ENCODE measurements at places on chromosomes 16 and 17.
A peak's percentile ranks its signal among the peaks of the same experiment; 100 is the strongest.

- no peak for DNase-seq
Measured at GRCh38 chr17:71825687-71826086, 295.1 kb upstream of the SOX9 start.

DNA sequence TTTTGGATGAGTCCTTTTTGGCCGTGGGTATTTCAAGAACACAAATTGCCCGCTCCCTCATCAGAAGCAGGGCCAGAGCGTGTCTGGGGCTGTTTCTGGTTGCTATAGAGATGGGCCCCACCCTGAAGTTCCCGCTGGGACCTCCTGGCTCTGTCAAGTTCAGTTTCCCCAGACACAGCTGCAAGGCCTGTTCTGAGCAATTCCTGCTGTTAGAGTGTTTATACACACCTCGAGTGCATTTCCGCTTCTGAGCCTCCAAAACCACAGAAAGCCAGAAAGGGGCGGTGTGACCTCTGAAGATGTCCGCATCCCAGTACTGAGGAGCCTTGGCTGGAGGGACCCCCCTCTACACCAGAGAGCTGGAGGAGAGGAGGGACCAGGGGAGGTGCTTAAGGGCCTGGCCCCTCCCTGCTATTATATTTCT is 9.3 kb upstream of the WBP2 start:
- no peak for DNase-seq

DNA sequence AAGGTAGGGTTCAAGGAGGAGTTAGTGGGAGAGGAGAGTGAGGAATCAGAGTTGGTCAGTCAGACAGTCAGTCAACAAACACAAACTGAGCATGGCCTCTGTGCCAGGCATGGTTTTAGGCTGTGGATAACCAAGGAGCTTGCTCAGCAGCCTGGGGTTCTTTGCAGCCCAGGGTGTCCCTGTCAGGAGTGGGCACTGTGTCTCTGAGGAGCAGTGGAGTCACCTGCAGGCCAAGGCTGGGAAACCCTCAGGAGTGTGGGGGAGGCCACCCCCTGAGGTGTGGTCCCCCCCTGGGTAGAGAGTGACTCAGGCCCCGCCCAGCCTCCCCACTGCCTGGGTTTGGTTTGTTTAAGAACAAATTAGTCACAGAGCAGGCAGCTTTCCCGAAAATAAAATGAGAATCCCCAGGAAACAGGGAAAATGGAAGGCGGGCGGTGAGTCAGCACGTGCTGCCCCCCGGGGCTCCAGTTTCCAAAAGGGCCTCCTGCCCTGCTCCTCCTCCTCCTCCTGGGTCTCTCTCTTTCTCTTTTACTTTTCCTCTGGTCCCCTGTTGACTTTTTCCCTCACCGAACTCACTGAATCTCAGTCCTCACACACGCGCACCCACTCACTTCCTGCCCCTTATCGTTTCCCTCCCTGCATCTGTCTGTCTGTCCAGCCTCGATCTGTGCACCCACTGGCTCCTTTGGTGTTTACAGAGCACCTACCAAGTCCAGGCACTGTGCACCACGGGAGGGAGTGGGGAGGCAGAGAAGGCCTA is 44.3 kb downstream of the SOCS3 start:
- no peak for DNase-seq

DNA sequence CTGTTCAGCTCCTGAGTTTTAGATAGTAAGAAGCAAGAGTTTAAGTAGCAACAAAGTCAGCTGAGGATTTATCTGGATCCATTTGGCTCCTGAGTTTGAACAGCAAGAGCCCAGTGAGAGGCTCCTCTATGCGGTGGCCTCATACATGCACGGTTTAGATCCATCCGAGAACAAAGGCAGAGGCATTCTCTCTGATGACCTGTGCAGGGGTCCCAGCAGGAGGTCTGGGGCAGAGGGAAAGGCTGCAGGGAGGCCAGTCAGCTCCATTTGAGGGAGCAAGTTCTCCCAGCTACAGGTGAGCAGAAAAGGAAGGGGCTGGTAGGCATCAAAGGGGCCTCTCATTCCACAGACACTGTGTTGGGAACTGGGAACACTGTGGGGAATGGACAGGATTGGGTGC is 16.5 kb downstream of the PITPNM3 start:
- no peak for DNase-seq

GRCh38 chr16:70417661-70418060 is 21.2 kb downstream of the ST3GAL2 start:
- no peak for DNase-seq

DNA sequence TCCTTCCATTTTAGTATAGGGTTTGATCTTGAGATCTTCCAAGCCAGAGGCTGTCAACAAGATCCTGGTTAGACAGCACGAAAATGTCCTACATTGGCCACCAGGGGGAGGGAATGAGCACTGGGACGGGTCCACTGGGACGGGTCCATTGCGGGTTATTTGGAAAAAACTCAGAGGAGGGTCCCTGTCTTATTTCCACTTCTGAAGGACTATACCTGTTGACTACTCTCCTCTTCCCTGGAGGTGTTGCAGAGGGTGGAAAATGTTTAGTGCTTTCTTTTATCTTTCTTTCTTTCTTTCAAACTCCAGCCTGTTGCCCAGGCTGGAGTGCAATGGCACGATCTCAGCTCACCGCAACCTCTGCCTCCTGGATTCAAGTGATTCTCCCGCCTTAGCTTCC is 2.5 kb downstream of the TTLL6 start:
- DNase-seq: peak; percentile 55

- no peak for DNase-seq
Measured at GRCh38 chr17:29205047-29205446, 24.8 kb upstream of the MYO18A start.

DNA sequence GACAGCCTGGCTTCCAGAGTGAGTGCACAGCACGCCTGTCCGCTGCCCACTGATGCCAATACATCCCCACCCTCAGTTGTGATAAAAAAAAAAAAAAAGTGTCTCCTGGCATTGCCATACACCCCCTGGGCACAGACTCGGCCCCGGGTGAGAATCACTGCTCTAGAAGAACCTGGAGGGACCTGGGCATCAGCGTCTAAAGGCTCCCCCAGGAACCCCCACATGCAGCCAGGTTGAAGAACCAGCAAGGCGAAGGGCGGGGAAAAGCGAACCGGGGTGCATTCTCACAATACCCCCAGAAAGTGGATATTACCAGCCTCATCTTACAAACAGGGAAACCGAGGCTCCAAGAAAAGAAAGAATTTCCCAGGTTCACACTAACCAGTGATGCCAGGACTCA is 27.7 kb downstream of the TBC1D16 start:
- DNase-seq: no peak

DNA sequence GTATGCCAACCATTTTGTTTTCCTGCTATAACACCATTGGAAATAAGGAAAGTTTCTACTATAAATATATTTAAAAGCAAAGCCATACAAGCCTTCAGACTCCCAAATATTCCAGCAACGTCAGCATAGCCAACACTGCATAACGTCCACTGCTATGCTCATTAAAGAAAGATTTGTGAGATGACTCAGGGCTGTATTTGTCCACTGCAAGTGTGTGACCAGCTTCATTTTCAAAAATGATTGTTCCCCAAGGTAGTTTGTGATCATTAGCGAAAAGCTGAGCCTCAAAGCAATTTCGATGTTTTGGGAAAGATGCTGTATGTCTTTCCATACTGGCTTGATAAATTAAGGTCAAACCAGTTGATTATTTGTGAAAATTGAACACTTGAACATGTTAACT is 14.9 kb upstream of the CCDC182 start:
- no peak for DNase-seq

DNA sequence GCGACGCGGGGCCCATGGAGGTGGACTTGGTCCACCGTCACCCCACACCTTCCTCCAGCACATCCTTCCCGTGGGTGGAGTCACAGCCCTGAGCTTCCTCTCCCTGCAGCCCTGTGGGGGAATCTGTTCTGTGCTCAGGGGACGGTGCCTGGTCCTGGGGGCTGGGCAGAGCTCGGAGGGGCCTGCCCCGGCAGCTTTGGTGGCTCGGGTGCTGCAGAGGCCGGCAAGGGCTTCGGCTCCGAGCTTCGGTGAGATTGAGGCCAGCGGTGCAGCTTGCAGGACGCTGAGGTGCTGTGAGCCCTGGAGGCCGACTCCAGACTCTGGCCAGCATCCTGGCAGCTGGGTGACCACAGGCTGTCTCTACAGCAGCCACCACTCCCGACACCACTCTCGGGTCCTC is 36.4 kb downstream of the METRNL start:
- no peak for DNase-seq

DNA sequence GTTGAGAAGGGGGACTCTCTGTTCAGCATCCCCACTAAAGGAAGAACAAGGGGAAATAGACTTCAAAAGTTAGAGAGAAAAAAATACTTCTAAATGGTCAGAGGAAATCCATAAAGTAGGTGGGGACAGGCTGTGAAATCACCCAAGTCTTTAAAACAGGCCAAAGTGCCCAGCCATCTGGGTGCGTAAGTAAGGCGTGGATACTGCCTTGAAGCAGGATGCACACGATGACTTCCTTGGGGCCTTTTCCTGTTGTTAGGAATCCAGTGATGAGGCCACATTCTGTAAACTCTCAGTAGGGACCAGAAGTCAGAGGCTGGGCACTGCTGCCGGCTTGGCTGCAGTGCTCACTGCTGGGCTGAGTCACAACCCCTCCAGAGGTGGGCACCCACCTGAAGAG is 9.2 kb downstream of the AXIN2 start:
- no peak for DNase-seq

GRCh38 chr17:38706505-38707216 is 1.6 kb downstream of the MLLT6 start:
- no peak for DNase-seq

DNA sequence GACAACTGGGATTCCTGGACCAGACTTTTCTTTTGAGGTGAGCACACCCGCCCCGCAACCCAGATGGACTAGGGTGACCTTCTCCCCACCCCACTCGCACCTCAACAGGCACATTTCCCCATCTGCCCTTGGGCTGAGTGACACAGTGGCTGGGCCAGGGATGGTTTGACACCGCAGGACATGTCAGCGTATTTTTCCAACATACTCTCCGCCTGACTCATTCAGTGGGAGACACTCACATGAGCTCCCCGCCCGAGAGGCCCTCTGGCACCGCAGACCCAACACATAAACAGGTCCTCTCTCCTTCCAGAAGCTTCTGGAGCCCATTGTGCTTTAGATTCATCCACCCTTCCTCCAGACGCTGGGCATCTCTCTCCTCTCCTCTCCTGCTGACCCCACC is 69.4 kb downstream of the ZDHHC7 start:
- no peak for DNase-seq

GRCh38 chr17:80742091-80742490 is 197.5 kb downstream of the RPTOR start:
- no peak for DNase-seq

GRCh38 chr17:57975044-57975443 is 13.0 kb downstream of the VEZF1 start:
- no peak for DNase-seq

- no peak for DNase-seq
Measured at GRCh38 chr17:3276126-3276525, 22.0 kb downstream of the OR3A1 start.

DNA sequence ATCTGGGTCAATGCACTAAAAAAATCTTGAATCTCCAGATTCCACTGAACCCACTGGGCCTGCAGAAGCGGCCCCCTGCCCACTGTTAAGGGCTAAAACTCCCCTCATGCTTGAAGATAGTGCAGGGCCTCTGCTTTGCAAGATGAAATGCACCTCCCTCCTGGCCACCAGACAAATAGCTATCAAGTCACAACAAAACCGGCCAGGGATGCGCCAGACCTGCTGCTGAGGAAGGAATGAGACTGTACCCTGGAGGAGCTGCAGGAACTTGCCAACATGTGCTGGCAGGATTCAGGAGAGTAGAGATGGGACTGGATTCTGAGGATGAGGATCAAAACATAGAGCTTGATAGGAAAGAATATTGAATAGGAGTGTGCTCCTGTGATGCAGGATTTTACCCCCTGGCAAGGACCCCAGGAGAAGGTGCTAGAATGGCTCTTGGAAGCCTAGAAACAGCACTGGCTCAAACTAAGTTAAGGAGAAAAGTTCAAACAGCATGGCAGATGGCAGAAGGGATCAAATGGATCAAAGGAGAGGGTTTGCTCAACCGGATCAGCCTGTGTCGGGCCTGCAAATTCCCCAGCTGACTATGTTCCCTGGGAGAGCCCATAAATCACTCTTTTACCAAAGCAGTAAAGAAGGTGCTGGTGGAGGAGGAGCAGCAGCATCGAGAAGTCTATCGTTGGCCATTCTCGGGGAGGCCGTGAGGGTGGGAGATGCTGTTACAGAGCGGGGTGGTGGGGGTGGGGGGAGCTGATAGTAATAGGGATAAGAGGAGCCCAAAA is 27.2 kb upstream of the XYLT2 start:
- DNase-seq: no peak

DNA sequence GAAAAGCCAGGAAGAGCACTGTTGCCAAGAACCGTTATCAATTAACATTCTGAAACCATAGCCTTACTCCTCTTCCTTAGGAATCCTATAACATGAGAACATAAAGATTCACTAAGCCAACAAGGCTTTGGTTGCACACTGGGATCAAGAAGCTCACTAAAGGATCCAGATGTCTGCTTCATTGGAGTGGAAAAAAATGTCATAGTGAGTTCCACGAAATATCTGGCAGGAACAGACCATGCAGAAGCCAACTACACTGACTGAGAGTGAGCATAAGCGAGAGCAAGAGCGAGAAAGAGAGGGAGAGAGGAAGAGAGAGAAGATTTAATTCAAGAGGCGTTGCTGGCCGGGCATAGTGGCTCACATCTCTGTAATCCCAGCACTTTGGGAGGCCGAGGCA is 13.4 kb upstream of the MEIOC start:
- DNase-seq: no peak

GRCh38 chr16:48168075-48168474 is 12.3 kb upstream of the ABCC12 start:
- no peak for DNase-seq

DNA sequence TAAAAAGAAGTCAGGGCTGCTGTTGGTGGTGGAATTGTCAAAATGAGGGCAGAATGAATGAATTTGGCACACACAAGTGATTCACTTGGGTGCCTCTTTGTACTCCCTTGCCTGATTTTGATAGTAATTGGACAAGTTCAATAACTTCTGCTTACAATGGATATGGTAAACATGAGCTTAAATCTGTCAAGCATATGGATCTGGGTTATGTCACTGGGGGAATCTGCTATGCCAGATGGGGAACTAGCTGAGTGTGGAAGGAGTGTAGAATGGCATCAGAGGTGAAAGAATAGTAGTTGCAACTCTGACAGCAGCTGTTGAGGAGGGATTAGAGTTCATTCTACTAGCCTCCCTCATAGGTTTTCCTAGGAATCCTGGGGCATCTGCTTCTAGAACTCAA is 724.2 kb upstream of the CDH8 start:
- DNase-seq: peak; percentile 86

- no peak for DNase-seq
Measured at GRCh38 chr16:595942-596735, 6.3 kb downstream of the RAB40C start.

DNA sequence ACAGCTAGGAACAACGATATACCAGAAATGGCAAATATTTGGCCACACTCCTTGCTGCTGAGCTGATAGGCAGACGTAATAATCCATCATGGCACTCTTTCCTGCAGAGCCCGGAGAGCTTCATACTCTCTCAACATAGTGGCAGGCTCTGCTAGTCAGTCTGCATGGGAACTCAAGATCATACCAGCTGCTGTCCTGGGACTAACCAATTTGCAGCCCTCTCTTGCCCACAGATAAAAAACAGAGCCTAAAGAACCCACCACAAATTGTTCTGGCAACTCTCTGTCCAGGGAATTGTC is 13.5 kb downstream of the GSDMB start:
- no peak for DNase-seq
